ENCODE measurements at places on chromosomes 7 and 10.

- no peaks in the 10 kb centered on the region for H3K27me3 ChIP-seq
- no peak overlapping the region for H3K4me3 ChIP-seq
- peaks cover 43% of the 10 kb centered on the region for H3K4me1 ChIP-seq
- no peak for DNase-seq
- no peak overlapping the region for H3K27ac ChIP-seq
Measured at GRCh38 chr10:35458500-35459448, 122.5 kb downstream of the CCNY start.

- H3K36me3 ChIP-seq, result no peaks in the 10 kb centered on the region
- no peak overlapping the region for H3K27ac ChIP-seq
- no peak overlapping the region for H3K4me3 ChIP-seq
- DNase-seq, result no peak
- no peaks in the 10 kb centered on the region for H3K27me3 ChIP-seq
- no peaks in the 10 kb centered on the region for H3K4me1 ChIP-seq
Measured at GRCh38 chr10:43753397-43754061, 104.8 kb upstream of the ZNF32 start.

DNA sequence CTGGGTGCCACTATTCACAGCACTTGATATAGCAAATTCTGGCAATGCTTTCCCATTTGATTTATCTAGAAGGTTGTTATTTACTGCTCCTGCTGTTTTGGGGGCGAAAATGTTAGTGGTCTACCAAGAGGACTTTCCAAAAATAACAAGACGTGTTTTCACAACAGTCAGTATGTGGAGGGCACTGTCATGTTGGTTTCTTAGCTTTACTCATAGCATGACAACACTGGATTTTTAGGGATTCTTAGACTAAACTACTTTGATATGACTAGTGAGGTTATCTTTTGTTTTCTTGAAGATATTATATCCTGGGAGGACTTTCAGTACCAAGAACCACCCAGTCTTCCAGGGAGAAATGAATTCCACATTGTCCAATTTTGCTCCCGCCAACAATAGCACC, 49.4 kb downstream of the NUDCD3 start:
- H3K27me3 ChIP-seq, result no peaks in the 10 kb centered on the region
- H3K27ac ChIP-seq, result no peak overlapping the region
- no peak for DNase-seq
- H3K4me3 ChIP-seq, result no peak overlapping the region
- peaks cover 8% of the 10 kb centered on the region for H3K4me1 ChIP-seq

DNA sequence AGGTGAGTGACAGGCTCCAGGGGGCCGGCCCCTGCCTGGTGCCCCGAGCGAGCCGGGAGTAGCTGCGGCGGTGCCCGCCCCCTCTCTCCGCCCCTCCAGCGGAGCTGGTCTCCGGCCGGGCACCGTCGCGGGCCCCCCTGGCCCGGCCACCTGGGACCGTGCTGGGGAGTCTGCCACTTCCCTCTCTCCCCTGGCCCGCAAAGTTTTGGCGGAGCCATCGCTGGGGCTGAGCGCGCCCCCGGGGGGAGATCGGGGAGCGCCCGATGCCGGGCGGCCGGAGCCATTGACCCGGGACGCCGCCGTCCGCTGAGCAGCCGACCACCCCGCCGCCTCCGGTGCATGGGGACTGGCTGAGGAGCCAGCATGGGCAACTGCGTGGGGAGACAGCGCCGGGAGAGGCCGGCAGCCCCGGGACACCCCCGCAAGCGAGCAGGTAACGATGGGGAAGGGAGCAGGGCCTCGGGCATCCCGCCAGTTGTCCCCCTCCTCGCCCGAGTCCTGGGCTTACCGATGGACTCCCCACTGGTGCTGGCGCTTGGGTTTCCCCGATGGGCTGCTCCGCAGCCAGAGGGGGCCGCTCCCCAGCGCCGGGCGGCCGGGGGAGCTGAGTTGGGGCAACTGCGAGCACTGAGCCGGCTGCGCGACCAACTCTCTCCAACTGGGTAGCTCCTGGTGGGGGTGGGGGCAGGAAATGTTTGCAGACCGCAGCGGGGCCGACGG, at the start of gene UBTD1:
TSS of gene UBTD1 (plus strand) at position 84 of the 720 bp plus-strand sequence. CDS start at position 364, 280 bp downstream.
- no peaks in the 10 kb centered on the region for H3K27me3 ChIP-seq
- H3K27ac ChIP-seq, result peak within 1 kb of the TSS; percentile 94
- H3K4me1 ChIP-seq, result peaks cover 57% of the 10 kb centered on the region
- peak within 1 kb of the TSS; percentile 84 for H3K4me3 ChIP-seq
- DNase-seq, result no peak
- H3K36me3 ChIP-seq, result no peaks in the 10 kb centered on the region

DNA sequence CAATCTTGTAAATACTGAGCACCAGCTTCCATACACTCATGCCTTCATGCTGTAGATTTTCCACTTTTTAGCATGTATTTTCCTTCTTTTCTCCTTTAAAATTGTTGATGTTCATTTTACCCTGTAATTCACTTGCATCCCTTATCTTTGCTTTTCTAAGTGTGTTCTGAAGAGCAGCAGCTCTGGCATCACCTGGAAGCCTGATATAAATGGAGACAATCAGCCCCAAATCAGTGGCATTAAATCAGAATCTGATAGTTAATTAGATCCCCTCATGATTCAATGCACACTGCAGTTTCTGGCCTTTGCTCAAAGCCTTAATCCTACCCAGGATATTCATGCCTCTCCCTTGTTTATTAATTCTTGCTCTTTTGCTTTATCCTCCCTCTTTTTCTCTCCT, 942.4 kb downstream of the XPNPEP1 start:
- no peaks in the 10 kb centered on the region for H3K4me1 ChIP-seq
- H3K27me3 ChIP-seq, result no peaks in the 10 kb centered on the region
- H3K4me3 ChIP-seq, result no peak overlapping the region
- no peak for DNase-seq
- no peak overlapping the region for H3K27ac ChIP-seq

DNA sequence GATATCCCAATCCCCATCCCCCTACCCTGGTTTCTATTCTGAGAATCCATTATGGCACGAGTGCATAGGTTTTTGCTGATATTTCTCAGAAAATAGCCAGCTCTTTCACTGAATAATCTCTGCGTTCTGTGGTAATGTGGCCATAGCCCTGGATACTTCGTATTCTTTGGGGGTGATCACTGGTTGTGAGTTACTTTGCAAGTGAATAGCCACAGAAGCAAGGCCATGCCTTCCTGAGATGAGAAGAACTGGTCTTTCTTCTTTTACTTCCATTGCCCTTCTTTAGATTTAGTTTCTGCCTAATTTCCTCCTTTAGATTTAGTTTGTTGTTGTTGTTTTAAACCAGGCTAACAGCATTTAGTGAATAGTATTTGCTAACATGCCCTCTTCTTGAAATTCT, 323.4 kb downstream of the CDC14C start:
- no peak overlapping the region for H3K4me3 ChIP-seq
- no peaks in the 10 kb centered on the region for H3K4me1 ChIP-seq
- no peak for DNase-seq
- no peaks in the 10 kb centered on the region for H3K27me3 ChIP-seq
- no peaks in the 10 kb centered on the region for H3K36me3 ChIP-seq

DNA sequence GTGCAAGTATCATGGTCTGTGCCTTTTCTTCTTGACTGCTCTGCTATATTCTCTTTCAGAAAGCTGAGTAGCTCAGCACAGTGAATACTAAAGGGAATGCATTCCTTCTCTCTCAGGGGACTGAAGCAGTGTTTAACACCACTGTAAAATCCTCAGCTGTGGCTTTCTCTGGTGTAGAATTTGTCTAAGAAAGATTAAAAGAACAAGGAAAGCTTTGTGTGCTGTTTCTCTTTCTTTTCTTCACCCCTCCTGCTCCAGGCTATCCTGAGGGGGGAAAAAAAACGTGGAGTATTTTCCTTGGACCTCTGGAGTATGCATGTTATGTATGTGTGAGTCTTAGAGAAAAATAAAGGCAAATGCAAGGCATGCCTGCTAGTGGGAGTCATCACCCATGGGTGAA, 383.9 kb downstream of the AUTS2 start:
- no peaks in the 10 kb centered on the region for H3K36me3 ChIP-seq
- no peak for DNase-seq

- peaks cover 36% of the 10 kb centered on the region for H3K27me3 ChIP-seq
- DNase-seq, result no peak
- no peaks in the 10 kb centered on the region for H3K36me3 ChIP-seq
- H3K27ac ChIP-seq, result no peak overlapping the region
Measured at GRCh38 chr7:35253460-35253709, 515 bp downstream of the TBX20 start.

GRCh38 chr10:46555366-46555712, 1.1 kb downstream of the GPRIN2 start:
- H3K36me3 ChIP-seq, result no peaks in the 10 kb centered on the region
- H3K4me3 ChIP-seq, result peak overlapping the region; percentile 42
- peaks cover 4% of the 10 kb centered on the region for H3K27me3 ChIP-seq
- DNase-seq, result no peak
